ENCODE measurements at places on chromosomes 12 and 14.

- DNase-seq, result no peak
Measured at GRCh38 chr14:99393059-99393655, 87.5 kb downstream of the SETD3 start.

DNA sequence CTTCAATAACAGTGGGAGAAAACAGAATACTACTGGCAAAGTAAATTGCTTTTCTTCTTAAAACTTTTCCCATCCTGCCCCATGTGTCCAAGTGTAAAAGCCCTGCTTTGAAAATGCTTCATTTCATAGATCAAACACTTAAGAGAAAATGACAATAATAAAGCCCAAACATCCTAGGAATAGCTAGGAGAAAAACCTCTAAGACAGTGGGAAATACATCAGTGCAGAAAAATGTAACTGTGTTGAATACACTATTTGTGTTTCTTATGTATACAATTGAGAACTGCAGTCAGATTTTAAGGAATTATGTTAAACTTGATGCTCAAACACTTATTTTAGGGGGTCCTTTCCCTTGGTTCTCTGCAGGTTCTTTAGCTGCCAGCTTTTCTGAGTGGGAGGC lies 181.1 kb downstream of the MSRB3 start:
- no peak for DNase-seq

DNA sequence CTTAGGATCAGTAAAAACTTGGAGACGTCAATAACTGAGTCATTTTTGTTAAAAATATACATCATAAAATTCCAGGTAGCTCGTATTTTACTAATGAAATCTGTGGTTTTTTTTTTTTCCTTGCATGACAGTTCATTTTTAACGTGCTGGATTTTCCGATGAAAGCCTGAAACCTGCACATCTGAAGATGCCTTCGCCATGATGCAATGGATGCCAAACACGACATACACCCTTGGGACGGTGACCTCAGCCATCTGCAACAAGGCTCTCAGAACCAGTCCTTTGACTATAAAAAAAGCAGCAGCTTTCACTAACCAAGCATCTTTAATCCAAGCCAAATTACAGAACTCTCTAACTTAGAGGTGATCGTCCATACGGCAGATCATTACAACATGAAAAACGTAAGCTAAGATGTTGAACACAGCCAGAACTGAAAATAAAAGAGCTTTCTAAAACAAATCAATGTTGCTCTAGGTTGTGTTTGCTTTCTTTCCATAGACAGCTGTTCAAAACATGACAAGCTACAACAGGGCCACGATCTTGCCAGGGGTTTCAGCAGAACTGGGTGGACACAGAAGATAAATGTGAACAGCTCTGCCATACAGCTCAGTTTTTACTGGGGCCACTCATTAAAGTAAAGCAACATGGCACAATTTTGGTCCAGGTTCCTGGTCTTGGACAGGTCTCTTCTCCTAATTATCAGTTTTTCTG lies 7.8 kb downstream of the NIN start:
- no peak for DNase-seq

- no peak for DNase-seq
Measured at GRCh38 chr12:75812271-75813018, 219.1 kb downstream of the PHLDA1 start.

DNA sequence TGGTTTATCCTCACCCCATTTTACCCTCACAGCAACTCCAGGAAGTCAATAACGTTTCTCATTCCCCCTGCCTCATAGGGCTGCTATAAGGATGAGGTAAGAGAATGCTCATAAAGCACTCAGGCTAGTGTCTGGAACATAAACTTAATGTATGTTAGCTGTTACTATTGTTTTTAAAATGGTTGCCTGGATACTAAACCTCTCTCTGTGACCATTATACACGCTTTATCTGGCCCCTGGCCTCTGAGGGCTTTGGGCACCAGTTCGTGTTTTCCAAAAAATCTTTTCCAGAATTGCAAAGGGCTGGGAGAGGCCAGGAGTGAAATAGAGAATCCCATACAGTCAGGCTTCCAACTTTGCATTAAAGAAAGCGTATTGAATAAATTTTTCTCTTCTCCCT lies 113.9 kb downstream of the KTN1 start:
- no peak for DNase-seq

DNA sequence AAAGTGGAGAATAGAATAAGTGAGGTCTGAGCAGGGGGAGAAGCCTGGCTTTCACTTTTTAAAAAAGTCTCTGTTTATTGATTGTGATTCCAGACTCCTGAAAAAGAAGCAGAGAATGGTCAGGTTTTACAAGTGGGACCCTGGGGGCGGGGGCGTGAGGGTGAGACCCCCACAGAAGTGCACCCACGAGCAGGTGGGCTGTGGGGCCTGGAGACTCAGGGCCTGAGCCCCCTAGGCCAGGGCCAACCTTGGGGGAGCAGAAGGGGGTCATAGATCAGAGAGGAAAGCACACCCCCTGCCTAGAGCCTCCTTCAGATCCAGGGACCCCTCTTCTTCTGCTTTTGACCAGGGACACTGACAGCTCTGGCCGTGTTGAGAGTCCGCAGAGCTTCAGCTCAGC lies 180.3 kb downstream of the ADGRD1 start:
- no peak for DNase-seq

- DNase-seq, result no peak
Measured at GRCh38 chr14:50616275-50616674, 51.8 kb downstream of the SAV1 start.

- DNase-seq, result no peak
Measured at GRCh38 chr14:50937325-50937724, 7.0 kb downstream of the PYGL start.

- DNase-seq, result no peak
Measured at GRCh38 chr14:77830692-77831091, 30.8 kb downstream of the ADCK1 start.

- DNase-seq, result no peak
Measured at GRCh38 chr12:49094160-49094974, at the start of gene DHH. TSS of gene DHH (minus strand) at chr12:49094801. CDS start at chr12:49094512, 289 bp downstream.

DNA sequence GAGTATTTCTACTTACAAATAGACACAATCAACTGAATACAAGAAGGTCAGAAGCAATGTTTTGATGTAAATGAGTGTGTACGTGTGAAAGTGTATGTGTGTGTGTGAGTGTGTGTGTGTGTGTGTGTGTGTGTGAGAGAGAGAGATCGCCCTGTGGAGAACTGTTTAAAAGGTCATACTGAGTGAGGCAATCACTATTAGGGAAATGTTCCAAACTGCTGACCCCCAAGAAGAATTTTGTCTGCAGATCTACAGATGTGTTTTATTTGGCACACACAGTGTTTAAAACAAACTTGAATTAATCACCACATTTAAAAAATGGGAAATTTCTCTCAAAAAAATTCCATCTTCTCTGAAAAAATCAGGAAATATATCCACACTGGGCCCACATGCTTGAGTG lies 1069.1 kb downstream of the SLC6A15 start:
- no peak for DNase-seq

DNA sequence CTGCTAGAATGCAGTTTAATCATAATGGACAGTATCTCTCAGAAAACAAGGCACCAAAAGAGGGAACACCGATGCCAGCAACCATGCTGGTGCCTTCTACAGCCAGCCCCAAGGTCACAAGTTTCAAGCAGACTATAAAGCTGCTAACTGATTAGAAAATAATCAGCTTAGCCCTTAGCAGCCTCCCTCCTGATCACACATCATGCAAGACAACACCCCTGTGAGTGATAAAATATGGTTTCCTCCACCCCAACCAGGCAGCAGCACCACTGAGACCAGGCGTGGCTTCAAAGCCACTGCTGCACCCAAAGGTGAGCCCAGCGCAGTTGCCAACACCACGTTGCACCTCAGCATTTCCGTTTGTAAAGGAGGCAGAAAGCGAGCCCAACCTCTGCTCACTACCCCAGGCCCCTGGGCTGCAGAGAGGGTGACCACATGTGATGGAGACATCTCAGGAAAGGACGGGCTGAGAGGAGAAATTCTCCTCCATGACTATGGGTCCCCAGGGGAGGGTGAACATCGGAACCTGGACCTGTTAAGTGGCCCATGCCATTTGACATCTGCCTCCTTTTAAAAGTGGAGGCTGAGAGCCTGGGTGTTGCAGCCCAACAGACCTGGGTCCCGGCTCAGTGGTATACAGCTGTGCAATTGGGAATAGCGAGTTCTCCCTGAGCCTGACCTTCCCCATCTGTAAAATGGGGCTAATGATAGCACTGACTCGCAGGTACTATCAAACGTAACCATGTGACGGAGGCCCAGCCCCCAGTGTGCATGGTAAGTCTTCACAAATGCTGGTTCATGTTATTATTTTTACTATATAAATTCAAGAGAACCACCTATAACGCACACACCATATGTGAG lies 11.5 kb downstream of the ZFP36L1 start:
- no peak for DNase-seq

GRCh38 chr14:71583705-71584104 lies 348.5 kb upstream of the RGS6 start:
- no peak for DNase-seq

DNA sequence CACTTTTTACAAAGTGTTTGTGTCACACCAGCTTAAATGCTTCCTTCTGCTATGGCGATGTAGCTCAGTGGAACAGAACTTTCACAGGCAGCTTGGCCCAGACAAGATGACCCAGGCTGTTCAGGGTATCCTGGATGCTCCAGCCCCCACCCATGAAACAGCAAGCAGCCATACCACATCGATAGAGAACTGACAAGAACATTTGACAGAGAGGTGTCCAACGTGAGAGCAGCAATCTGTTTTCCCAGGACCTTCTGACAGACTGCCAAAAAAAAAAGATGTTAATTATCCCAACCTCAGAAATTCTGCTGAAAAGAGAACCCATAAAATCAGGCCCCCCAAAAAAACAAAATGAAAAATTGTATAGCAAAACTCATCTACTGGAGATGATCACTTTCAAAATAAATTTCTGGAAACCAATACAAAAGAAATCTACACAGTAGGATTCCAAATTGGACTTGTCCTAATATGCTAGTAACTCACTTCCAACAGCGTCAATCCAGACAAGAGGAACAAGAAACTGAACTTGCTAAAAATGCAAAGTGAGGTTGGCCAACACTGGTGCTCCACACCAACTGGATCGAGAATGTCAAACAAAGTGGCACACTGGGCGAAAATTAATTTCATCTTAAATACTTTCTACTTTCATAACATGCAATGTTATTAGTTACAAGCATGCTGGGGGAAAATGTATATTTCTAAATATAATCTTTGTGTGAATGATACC lies 118.8 kb downstream of the DPF3 start:
- DNase-seq, result no peak

DNA sequence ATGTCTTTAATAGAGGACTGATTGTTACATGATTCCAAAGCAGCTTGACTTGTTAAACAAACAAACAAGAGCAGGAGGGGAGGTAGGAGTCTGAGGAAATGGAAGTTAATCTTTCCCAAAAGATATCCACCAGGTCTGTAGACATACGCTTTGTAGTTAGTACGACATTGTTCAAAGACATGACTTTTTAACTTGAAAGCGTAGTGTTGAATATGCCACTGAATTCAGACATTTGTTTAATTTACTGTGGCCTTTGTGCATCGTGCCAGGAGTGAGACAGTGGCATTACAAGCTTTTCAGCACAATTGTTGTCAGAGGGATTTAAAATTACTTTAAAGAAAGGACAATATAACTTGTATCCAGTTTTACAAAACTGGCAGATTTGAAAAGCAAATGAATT lies 53.0 kb downstream of the SAV1 start:
- DNase-seq, result no peak

- no peak for DNase-seq
Measured at GRCh38 chr14:55458800-55459515, 18.5 kb upstream of the TBPL2 start.

DNA sequence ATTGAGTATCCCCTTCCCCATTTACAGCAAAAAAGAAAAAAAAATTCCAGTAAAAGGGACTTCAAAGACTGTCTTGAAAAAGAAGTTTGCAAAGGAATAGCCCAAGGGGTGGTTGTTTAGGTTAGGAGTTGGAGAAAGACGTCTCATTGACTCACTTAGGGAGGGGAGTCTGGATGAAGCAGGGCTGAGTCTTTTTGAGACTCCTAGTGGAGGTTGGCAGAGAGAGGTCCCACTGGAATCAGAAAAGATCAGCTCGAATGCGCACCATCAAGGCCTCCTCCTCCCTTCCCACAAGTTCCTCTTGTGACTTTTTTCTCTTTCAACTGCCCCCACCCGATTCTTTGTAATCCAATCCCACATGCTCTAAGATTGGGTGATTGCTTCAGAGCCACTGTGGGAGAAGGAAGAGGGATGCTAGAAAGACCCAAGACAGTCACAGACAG lies 1.9 kb downstream of the ARHGEF40 start:
- no peak for DNase-seq

GRCh38 chr14:74577247-74577947 lies 34.6 kb downstream of the LTBP2 start:
- DNase-seq, result no peak

GRCh38 chr12:117686911-117687377 lies 281.8 kb downstream of the KSR2 start:
- DNase-seq, result no peak

DNA sequence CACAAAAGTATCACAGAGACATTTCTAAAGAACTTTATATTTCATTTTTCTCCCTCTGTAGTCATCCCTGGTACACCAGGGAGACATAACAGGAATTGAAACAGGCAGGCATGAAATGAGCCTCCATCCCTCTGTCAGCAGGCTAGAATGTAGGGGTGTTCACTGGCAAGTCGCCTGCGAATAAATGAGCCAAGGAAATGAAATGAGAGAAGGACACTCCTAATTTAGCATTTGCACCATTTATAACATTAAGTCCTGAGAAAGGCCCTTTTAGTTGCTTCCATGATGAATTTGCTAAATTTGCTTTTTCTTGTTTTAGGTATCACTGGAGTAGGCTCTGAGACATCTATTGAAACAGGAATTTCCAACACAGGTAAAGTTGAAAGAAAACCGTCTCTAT lies 192.4 kb upstream of the CNTN1 start:
- no peak for DNase-seq

- no peak for DNase-seq
Measured at GRCh38 chr12:110680032-110680431, 8.9 kb downstream of the HVCN1 start.

- DNase-seq, result no peak
Measured at GRCh38 chr12:31645924-31646323, 13.6 kb upstream of the ETFBKMT start.

DNA sequence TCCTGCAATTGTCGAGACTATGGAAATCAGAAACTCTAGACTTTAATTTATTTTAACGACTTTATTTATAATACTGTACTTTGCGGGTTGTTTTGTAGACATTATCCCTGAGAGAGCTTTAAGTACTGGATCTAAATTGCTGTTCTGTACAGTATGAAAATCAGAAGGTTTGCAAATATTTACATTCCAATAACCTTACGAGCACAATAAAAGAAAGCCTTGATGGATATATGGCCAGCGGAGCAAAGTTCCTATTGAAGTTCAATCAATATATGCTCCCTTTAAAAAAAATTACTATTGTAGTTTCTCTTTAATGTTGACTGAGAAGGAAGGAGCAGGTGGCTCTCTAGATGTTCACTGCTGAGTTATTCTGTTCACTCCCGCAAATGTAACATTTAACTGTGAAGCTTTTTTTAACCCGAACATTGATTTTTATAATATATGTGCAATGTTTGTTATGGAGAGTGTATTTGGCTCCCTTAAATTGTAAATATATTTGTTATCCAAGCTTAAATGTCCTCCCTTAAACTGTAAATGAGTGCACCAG lies 235.3 kb downstream of the PLCZ1 start:
- no peak for DNase-seq

GRCh38 chr14:105326891-105327694 lies 12.5 kb downstream of the PACS2 start:
- no peak for DNase-seq

- no peak for DNase-seq
Measured at GRCh38 chr14:99194136-99194535, 77.9 kb downstream of the BCL11B start.

GRCh38 chr12:94834036-94834625 lies 169.4 kb downstream of the NDUFA12 start:
- no peak for DNase-seq

Measured in stimulated activated CD8-positive, alpha-beta memory T cell treated with anti-CD3 and anti-CD28 coated beads, Interleukin-2, amount 100 ng/mL, for 1 hour (primary cell).